ENCODE measurements at places on chromosomes 6 and 20.

DNA sequence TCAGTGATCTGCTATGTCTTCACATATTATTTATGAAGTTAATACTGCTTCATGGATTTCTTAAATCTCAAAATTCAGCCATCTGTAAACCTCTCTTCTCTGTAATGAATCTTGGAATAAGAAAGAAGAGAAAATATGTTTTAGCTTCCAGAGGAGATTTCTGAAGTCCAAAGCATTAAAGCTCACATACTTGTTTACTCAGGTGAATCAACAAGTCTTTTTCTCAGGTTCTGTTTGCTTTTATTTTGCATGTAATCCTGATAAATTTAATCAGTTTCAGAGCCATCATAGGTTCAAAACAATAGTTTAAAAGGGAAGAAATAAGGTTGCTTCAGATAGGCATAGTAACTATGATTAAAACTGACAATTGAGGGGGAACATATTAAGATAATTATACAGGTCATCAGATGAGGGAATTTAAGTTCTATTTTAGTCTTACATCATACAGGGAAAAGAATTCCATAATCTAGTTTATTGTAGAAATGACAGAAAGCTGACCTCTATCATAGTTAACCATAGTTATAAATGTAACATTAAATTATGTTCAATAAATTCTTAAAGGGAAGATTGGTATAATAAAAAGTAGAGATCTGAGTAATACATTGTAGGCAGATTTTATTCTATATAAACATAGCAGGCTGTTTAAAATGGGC lies 716.2 kb downstream of the EYS start:
- H3K4me3 ChIP-seq: no peak overlapping the region
- DNase-seq: no peak
- H3K27me3 ChIP-seq: no peaks in the 10 kb centered on the region
- no peaks in the 10 kb centered on the region for H3K36me3 ChIP-seq
- no peaks in the 10 kb centered on the region for H3K4me1 ChIP-seq
- no peak overlapping the region for H3K27ac ChIP-seq

DNA sequence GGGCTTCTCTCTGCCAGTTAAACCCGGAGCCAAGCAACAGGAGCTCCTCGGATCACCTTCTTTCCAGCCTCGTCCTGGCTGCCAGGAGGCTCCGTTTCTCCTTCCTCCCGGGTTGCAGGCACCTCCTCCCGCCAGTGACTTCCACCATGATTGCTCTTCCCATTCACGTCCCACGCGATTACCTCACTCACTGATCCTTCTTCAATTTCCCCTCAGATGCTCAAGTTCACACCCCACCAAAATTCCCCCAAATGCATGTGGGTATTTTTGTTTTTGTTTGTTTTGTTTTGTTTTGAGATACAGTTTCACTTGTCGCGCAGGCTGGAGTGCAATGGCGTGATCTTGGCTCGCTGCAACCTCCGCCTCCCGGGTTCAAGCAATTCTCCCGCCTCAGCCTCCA lies 25.1 kb downstream of the KCNQ2 start:
- H3K27ac ChIP-seq: no peak overlapping the region
- H3K4me1 ChIP-seq: peaks cover 11% of the 10 kb centered on the region
- no peaks in the 10 kb centered on the region for H3K27me3 ChIP-seq
- no peaks in the 10 kb centered on the region for H3K36me3 ChIP-seq

GRCh38 chr6:117200067-117200466 lies 65.3 kb upstream of the VGLL2 start:
- no peak for DNase-seq
- no peaks in the 10 kb centered on the region for H3K27me3 ChIP-seq
- H3K27ac ChIP-seq: no peak overlapping the region

- H3K4me3 ChIP-seq: no peak overlapping the region
- H3K27me3 ChIP-seq: no peaks in the 10 kb centered on the region
- no peaks in the 10 kb centered on the region for H3K36me3 ChIP-seq
- no peaks in the 10 kb centered on the region for H3K4me1 ChIP-seq
Observed at GRCh38 chr6:134373993-134374392, 56.1 kb upstream of the SGK1 start.

DNA sequence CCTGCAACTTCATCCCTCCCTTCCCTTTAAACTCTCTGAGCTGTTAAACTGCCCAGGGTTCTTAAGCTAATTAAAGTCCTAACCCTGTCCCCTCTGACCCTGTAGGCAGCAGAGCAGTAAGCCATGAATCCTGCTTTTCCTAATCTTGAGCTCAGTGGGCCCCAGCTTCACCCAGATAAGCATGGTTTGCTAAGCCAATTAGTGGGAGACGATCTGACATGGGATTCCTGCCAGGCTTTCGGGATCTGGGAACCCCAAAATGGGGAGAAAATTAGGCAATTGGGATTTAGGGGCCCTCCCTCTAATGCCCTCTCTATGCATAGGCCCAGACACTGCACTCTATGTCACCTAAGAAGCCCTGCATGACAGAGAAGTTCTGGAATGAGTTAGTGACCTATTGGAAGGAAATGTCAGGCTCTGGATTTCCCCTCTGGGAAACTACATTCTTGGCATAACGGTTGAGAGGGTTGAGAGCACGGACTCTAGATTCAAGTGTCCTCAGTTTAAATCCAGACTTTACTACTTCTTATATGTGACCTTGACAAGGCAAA lies 4.6 kb downstream of the XKR7 start:
- no peak overlapping the region for H3K27ac ChIP-seq
- no peak for DNase-seq
- H3K36me3 ChIP-seq: no peaks in the 10 kb centered on the region
- peaks cover 8% of the 10 kb centered on the region for H3K27me3 ChIP-seq
- peaks cover 14% of the 10 kb centered on the region for H3K4me1 ChIP-seq

DNA sequence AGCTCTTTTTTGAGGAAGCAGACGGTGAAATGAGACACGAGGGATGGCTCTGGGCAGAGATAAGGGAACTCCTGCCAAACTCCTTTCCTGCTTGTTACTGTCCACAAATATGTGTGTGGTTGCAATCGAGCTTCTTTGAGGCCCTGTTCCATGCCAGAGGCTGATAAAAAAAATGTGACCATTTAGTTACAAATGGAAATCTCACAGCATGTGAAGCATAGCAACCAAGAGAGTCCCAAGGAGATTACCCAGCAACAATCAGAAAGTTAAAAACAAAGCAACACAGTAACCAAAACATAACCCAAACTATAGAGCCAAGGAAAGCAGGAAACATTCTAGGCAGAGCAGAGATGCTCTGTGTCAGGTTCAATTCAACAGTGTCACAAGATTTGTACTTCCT lies 35.4 kb upstream of the HMGN3 start:
- H3K27me3 ChIP-seq: no peaks in the 10 kb centered on the region
- no peak for DNase-seq
- H3K4me1 ChIP-seq: no peaks in the 10 kb centered on the region
- no peaks in the 10 kb centered on the region for H3K36me3 ChIP-seq

DNA sequence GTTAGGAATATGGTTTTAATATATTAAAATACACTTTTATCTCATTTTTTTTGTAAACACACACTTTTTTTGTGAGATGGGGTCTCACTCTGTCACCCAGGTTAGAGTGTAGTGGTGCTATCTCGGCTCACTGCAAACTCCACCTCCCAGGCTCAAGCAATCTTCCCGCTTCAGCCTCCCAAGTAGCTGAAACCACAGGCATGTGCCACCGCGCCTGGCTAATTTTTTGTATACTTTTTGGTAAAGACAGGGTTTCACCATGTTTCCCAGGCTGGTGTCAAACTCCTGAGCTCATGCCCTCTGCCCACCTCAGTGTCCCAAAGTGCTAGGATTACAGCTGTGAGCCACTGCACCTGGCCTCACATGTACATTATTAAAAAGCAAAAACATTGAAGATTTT lies 10.8 kb downstream of the IPCEF1 start:
- H3K4me3 ChIP-seq: no peak overlapping the region
- no peak overlapping the region for H3K27ac ChIP-seq
- no peaks in the 10 kb centered on the region for H3K27me3 ChIP-seq
- peaks cover 2% of the 10 kb centered on the region for H3K4me1 ChIP-seq
- DNase-seq: no peak
- H3K36me3 ChIP-seq: no peaks in the 10 kb centered on the region

DNA sequence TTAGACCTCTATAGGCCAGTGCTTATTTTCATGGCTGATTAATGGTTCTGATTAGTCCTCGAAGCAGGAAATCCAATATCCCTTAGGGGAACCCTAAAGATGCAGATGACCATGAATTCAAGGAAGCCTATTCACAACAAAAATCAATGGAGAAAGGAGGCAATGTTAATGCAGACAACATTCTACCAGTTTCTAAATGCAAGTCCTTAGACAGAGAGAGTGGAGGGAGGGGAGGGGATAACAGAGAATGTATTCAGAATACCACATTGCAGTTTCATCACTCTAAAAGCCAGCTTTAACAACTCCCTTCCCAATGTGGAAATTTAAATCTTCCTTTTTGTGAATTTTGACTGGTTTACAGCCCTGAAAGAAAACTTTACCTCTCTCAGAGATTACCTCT lies 87.1 kb upstream of the POU3F2 start:
- no peak overlapping the region for H3K27ac ChIP-seq
- DNase-seq: no peak
- no peak overlapping the region for H3K4me3 ChIP-seq
- H3K4me1 ChIP-seq: no peaks in the 10 kb centered on the region
- H3K36me3 ChIP-seq: no peaks in the 10 kb centered on the region

- no peak overlapping the region for H3K4me3 ChIP-seq
- DNase-seq: no peak
- no peaks in the 10 kb centered on the region for H3K36me3 ChIP-seq
- H3K27ac ChIP-seq: no peak overlapping the region
Observed at GRCh38 chr6:137233911-137234863, 15.0 kb upstream of the IFNGR1 start.

DNA sequence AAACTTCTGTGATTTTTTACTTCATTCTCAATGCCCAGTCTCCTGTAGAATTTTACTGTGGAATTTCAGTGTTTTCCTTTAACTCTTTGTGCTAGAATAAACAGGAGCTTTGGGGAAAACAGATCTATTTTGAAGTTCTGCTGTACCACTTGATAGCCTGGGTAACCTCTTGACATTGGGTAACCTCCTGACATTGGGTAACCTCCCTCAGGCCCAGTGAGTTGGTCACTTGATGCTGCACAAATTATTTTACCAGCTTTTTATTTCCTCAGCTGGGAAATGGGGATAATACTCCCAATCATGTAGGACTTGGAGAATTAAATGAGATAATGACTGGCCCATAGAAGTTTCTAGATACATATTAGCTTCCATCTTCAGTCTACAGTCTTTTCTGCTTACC lies 137.3 kb upstream of the TOP1 start:
- DNase-seq: no peak
- H3K4me1 ChIP-seq: no peaks in the 10 kb centered on the region
- no peaks in the 10 kb centered on the region for H3K27me3 ChIP-seq
- no peak overlapping the region for H3K27ac ChIP-seq
- H3K4me3 ChIP-seq: no peak overlapping the region

GRCh38 chr6:141677598-141678211 lies 455.0 kb upstream of the GJE1 start:
- no peak overlapping the region for H3K4me3 ChIP-seq
- no peaks in the 10 kb centered on the region for H3K36me3 ChIP-seq
- H3K4me1 ChIP-seq: no peaks in the 10 kb centered on the region
- H3K27me3 ChIP-seq: no peaks in the 10 kb centered on the region

DNA sequence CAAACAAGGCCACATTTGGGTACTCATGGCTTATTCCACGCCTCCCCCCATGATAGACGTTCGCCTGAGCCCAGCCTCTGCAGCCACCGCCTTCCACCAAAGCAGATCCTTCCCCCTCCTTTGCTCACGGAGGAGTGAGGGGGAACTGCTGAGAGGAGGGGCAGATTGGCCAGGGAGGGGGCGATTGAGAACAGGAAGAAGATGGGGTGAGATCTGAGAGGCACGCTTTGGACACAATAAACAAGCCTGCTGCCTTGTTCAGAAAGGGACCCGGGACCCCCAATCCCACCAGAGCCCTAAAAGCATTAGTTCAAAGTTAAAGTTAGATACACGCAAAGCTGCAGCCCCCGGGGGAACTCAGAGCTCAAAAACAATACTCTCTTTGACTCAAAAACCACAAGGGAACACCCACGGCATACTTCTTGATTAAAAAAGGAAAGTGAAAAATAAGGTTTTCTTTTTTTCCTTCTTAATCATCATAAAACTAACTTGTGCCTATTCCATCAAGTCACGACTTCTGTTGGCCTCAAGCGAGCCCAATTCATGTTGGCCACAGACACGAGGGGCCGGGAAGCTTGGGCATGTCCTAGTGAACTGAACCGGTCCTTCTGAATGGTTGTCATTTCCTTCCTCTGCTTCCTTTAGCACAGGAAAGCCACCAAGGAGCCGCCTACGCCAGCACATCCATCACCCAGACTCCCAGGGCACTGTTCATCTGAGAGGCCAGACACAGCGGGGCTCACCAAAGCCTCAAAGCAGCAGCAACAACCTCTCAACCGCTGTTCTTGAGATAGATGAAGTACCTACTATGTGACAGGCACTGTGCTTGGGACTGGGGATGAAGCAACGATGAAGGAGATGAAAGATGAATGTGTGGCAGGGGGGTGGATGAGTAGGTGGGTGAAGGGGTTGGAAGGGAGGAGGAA lies 44.7 kb downstream of the NFATC2 start:
- H3K27ac ChIP-seq: no peak overlapping the region
- no peaks in the 10 kb centered on the region for H3K4me1 ChIP-seq
- no peak overlapping the region for H3K4me3 ChIP-seq
- DNase-seq: no peak
- H3K27me3 ChIP-seq: no peaks in the 10 kb centered on the region

GRCh38 chr20:6044115-6044514 lies 9.7 kb downstream of the LRRN4 start:
- peaks cover 8% of the 10 kb centered on the region for H3K36me3 ChIP-seq
- H3K4me1 ChIP-seq: no peaks in the 10 kb centered on the region
- no peak overlapping the region for H3K4me3 ChIP-seq
- H3K27me3 ChIP-seq: no peaks in the 10 kb centered on the region

- no peaks in the 10 kb centered on the region for H3K4me1 ChIP-seq
- H3K4me3 ChIP-seq: no peak overlapping the region
- H3K27me3 ChIP-seq: no peaks in the 10 kb centered on the region
- no peak for DNase-seq
- H3K36me3 ChIP-seq: no peaks in the 10 kb centered on the region
Observed at GRCh38 chr6:119043783-119044182, 34.7 kb downstream of the FAM184A start.

GRCh38 chr6:169230946-169231789 lies 22.5 kb downstream of the THBS2 start:
- no peaks in the 10 kb centered on the region for H3K27me3 ChIP-seq
- DNase-seq: no peak
- no peak overlapping the region for H3K27ac ChIP-seq
- H3K36me3 ChIP-seq: peaks cover 2% of the 10 kb centered on the region

GRCh38 chr6:80181352-80182081 lies 75.0 kb downstream of the BCKDHB start:
- no peak overlapping the region for H3K4me3 ChIP-seq
- no peak for DNase-seq
- no peaks in the 10 kb centered on the region for H3K4me1 ChIP-seq

GRCh38 chr6:22029171-22029570 lies 267.7 kb downstream of the PRL start:
- no peak overlapping the region for H3K4me3 ChIP-seq
- H3K4me1 ChIP-seq: peaks cover 6% of the 10 kb centered on the region
- no peaks in the 10 kb centered on the region for H3K27me3 ChIP-seq
- no peak for DNase-seq
- no peak overlapping the region for H3K27ac ChIP-seq

GRCh38 chr6:70277470-70277869 lies 25.4 kb downstream of the COL9A1 start:
- H3K4me1 ChIP-seq: peaks cover 2% of the 10 kb centered on the region
- H3K27ac ChIP-seq: no peak overlapping the region
- H3K4me3 ChIP-seq: no peak overlapping the region
- DNase-seq: no peak
- no peaks in the 10 kb centered on the region for H3K36me3 ChIP-seq

All from H1 (cell line).